ENCODE measurements at places on chromosomes 13 and 19. TPM values are rescaled to one million over a fixed set of nuclear protein-coding genes. Genes with fewer than 3 reads are reported as not detected.

Gene ZNF229
- 12.3 TPM for total RNA-seq

Gene PRSS57
- 0.82 TPM for total RNA-seq

Gene ZNF709
- 7.0 TPM for total RNA-seq

DNA sequence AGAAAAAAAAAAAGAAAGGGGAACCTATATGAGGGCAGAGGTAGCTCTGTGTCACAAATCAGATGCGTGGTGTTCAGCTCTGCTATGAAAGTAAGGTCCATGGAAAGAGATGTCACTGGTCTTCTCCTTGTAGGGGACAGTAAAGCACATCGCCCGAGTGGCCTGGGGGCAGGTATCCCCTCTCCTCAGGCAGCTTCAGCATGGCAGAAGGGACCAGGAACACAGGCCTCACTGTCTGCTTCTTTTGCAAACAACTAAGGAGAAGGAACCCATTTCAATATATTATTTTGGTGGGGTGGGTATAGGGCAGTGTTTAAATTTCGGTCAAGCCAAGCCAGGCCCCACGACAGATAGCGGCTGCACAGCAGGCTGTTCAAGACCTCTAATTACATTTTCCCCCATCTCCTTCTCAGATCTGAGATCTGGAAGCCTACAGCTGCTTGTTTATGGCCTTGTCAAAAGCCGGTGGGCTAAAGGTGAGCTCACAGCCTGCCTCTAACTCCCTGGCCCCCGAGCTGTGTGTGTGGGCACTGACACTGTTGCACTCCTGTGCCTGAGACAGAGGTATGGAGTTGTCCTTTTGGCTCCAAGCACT, 72.8 kb downstream of the HSPH1 start:
- peak; percentile 20 for DNase-seq

DNA sequence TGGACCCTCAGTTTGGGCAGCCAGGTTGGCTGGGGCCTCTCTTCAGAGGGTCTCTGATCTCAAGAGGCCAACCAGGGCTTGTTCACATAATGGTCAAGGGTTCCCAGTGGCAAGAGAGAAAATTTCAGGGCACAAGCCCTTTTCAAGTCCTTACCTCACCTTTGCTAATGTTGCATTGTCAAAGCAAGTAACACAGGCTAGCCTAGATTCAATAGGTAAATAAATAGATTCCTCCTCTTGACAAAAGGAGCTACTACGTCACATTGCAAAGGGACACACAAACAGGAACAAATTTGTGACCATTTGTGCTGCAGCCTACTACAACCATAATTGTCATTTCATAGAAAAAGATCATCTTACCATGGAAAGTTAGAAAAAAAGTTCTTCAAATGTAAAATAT, 33.9 kb upstream of the FRY start:
- DNase-seq: no peak

DNA sequence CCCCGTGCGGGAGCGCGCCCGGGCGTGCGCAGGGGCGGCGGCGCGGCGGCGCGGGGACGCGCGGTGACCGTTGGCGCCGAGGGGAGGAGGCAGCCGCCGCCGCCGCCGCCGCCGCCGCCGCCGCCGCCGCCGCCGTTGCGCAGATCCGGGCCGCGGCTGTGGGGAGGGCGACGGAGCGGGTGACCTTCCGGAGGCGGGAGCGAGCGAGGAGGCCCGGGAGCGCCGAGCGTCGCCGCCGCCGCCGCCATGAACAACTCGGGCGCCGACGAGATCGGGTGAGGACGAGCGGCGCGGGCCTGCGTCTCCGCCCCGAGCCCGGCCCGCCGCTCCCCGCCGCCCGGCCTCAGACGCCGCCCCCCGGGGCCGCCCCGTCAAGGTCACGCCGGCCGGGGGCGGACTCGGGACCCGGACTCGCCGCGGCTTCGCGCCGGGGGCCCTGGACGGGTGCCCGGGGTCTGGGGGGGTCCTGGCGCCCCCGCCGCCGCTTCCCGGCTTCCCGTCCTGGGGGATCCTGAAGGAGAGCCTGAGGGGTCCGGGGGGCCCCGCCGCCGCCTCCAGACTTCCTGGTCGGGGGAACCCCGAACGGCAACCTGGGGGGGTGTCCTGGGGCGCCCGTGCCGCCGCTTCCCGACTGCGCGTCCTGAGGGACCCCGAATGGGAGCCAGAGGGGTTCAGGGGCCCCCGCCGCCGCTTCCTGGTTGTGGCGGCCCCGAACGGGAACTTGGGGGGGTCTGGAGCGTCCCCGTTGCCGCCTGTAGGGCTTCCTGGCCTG, at the start of gene DAZAP1:
TSS of gene DAZAP1 (plus strand) at position 59 of the 772 bp plus-strand sequence. CDS start at position 247, 188 bp downstream.
- no peak for DNase-seq

DNA sequence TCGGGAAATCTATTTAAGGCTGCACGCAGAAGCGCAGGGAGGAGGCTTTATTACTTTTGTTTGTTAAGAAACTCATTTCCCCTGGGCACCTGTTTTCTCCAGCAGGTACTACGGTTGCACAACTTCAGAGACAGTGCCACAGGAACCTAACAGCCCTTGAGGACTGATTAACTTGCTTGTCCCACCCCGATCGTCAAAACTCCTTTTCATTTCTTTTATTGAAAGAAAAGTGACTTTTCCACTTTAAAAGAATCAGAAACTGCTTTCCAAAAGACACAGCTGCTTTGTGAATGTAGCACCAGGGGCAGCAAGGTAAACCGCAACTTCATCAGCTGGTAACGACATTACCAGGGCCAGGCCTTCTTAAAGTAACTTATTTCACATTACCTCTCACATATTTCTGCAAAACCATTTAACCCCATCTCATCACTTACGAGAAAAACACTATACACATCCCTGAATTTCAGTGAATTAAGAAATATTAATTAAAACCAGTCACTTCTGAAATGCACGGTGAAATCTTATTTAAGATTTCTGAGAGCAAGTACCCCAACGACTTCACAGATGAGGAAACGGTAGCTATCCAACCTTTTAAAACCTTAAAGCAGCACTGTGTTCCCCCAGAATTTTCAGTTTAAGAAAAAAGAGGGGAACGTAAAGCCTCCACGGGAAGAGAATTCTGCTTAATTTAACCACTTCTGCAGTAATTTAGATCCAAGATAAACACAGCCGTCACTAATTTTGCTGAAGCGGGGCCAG, 1.4 kb downstream of the ANKRD10 start:
- DNase-seq: peak; percentile 44

GRCh38 chr19:15260939-15261338, 28.7 kb upstream of the EPHX3 start:
- DNase-seq: peak; percentile 38
